Right lobe of liver (tissue), 6 donors: ENCODE measurements at places on chromosomes 5 and 9.
A peak's percentile ranks its signal among the peaks of the same experiment; 100 is the strongest.

- no peak for DNase-seq
These were observed 30.0 kb downstream of the DNAJC21 start for GRCh38 chr5:34959323-34959722.

- no peak for DNase-seq
These were observed 295.7 kb upstream of the PANK3 start for GRCh38 chr5:168874713-168875380.

DNA sequence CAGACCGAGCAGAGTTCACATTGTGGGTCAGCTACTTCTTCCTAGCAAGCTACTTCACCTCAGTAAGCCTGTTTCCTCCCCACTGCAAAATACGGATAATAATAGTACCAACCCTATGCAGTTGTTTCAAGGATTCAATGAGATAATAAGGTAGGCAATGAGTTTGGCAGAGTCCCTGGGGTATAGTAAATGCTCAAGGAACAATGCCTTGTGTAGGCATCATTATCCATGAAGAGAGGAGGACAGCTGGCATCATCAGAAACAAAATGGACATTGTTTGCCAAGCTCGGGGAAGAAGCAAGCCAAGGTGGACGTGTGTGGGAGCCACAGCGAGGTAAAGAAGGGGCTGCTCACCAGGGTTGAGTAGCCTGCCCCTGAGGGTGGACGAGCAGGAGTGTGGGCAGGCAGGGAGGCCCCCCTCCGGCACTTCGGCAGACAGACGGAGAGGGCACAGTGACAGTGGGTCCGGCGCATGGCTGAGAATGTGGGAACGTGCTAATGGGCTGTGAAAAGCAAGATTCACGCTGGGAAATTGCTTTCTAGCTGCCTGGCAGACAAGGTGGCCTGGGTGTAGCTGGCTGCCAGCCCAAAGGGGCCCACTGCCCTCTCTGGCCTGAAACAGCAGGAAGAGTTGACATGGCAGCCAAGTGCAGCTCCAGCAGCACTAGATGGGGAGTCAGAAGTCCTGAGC, 10.1 kb downstream of the CAMK2A start:
- no peak for DNase-seq

- DNase-seq = peak; percentile 75
These were observed 11.8 kb downstream of the ITGA1 start for GRCh38 chr5:52799358-52799982.

- no peak for DNase-seq
These were observed 41.9 kb downstream of the TJP2 start for GRCh38 chr9:69215774-69216485.

GRCh38 chr5:10987925-10988504, 227.0 kb upstream of the DAP start:
- DNase-seq = peak; percentile 64

DNA sequence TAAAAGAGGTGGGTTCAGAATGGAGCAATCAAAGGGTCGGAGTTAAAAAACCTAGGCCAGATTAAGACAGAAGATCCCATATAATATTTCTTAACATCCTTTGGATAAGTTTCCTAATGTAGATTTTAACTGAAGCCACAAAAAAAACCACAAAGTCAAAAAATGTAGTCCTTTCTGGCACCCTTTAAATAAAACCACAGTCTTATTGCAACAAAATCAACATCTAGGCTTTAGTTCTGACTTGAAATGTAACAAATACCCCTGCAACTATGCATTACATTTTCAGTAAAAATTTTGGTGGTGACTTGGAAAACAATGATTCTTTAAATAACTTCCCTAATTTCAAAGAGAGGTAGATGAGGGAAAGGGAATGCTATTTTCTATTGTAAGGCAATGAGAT, 109.2 kb downstream of the PSAT1 start:
- DNase-seq = no peak

- no peak for DNase-seq
These were observed 153.2 kb upstream of the MAST4 start for GRCh38 chr5:66442951-66443445.

DNA sequence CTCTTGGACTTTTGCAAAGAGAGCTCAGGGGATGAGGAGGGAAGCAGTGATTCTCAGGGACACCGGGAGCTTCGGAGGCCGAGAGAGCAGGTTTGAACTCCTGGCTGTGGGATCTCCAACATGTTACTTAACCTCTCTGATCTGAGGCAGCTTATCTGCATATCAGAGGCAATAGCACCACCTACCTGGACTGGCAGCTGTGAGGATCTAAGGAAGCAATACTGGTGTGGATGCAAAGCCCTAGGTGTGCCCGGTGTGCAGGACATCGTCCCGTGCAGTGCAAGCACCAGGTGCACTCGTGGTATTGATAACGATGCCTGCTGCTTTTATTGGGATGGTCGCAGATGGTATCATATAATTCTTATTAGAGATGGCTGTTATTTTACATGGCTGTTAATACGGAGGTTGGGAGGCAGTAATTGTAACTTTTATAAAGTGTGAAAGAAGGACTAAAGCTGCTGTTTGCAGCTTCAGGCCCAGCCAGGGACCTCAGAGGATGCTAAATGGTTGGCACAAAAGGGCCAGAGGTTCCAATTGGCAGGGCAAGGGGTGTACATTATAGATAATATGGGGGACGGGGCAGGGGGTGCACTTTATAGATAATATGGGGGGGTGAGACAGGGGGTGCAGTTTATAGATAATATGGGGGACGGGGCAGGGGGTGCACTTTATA, 14.9 kb downstream of the COL5A1 start:
- DNase-seq = peak; percentile 2

- DNase-seq = no peak
These were observed 72.5 kb downstream of the TRIM36 start for GRCh38 chr5:115097236-115097635.

DNA sequence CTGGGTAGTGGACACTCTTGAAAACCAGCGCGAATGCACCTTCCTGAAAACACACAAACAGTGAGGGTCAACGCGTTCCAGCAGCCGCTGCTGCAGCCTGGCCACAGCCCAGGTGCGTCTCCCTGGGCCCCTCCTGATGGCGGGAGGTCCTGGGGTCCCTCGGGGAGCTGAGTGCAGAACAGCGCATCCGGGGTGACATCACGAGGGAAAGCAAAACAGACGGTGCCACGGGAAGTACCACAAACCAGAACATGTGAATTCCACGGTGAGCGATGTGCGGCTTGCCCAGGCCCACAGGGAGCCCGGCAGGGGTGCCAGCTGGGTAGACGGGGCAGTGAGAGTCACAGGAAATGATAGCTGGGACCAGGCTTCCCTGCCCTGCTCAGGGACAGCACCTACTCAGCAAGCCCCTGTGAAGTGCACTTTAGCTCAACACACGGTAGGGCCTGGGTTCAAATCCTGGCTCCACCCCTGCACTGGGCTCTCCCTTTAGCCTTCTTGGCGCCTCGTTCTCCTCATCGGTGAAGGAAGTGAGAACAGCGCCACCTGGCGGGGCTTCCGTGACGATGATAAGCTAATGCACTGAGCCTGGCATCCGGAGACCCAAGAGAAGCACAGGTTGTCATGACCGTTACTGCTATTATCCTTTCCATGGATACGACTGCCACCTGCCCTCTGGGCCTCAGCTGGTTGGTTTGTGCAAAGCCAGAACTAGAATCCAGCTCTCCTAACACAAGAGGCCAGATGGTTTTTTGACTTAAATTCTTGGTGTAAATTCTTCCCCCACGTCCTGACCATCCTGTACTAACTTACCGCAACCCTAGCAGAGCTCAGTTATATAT, 24.6 kb downstream of the GFPT2 start:
- DNase-seq = peak; percentile 83

- no peak for DNase-seq
These were observed 12.4 kb downstream of the SLC30A5 start for GRCh38 chr5:69105996-69106906.

GRCh38 chr9:136051837-136052471, 43.1 kb downstream of the NACC2 start:
- DNase-seq = no peak

- peak; percentile 45 for DNase-seq
These were observed at the start of gene HK3 for GRCh38 chr5:176899296-176899891. HK3 (minus strand) TSS chr5:176899346; CDS start chr5:176896159, 3,187 bp downstream.

- DNase-seq = peak; percentile 52
These were observed 30.0 kb downstream of the ARHGEF37 start for GRCh38 chr5:149611326-149611725.

GRCh38 chr5:100165309-100165708, 369.9 kb upstream of the FAM174A start:
- DNase-seq = no peak

- no peak for DNase-seq
These were observed 49.8 kb downstream of the RASEF start for GRCh38 chr9:83012922-83013838.

DNA sequence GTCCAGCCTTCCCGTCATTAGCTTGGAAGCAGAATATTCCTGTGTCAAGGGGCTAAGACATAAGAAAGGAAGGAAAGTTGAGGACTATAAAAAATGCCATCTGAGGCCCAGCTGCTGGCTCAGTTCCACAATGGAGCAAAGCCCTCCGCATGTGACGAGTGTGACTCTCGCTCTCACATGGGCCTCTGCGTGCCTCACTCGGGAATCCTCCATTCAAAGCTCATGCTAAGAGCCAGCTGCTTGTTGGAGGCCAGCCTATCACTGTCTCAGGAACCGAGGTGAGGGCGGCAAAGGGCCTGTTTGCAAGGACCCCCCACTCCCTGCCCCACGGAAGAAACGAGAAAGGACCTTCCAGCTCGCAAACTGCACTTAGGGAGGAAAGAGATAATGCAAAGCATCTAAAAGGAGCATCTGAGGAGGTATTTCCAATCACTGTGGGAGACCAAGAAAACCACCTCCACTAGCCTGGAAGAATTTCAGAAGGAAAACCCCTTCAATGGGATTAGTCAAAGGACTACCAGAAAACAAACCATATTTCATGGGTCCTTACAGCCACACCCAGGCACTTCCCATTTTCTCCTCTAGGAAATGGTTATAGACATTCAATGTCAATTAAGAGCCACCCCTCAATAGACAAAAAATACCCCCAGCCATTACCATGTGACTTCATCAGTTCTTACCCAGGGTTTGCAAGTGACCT, 95.3 kb downstream of the PRRT1B start:
- no peak for DNase-seq

DNA sequence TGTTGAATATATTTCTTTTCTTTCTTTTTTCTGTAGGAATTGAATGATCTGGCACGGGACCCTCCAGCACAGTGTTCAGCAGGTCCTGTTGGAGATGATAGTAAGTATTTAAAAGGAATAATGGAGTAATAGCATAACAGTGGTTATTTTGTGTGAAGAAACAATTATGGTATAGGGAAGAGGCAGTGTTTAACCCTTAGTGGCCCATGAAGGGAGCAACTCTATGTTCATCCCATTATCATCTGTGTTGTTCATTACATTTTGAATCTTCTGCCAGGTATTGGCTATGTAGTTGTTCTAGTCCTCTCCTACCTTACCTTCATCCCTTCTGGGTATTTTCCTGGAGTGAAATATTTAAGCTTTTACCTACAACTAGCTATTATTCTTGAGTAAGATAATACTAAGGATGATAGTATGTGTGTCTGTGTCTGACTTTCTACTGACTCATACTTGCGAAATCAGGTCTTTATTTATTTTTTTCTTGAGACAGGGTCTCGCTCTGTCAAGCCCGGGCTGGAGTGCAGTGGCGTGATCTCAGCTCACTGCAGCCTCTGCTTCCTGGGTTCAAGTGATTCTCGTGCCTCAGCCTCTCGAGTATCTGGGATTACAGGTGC, 39.3 kb downstream of the UBE2D2 start:
- no peak for DNase-seq

DNA sequence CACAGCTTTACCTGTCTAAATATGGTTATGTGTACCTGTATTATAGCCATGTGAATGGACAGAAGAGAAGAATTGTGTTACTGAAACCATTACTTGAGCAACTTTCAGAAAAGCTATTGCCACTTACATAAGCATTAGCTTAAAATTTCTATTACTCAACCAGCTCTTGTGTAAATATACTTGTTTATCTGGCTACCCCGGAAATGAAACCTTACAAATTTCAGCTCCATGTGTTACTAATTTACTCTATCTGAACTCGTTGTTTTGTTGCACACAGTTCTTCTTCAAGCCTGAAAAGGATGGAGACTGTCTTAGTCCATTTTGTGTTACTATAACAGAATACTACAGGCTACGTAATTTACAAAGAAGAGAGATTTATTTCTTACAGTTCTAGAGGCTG, 22.5 kb upstream of the ADAMTSL1 start:
- no peak for DNase-seq

GRCh38 chr9:126497660-126498275, 116.0 kb upstream of the LMX1B start:
- DNase-seq = no peak

DNA sequence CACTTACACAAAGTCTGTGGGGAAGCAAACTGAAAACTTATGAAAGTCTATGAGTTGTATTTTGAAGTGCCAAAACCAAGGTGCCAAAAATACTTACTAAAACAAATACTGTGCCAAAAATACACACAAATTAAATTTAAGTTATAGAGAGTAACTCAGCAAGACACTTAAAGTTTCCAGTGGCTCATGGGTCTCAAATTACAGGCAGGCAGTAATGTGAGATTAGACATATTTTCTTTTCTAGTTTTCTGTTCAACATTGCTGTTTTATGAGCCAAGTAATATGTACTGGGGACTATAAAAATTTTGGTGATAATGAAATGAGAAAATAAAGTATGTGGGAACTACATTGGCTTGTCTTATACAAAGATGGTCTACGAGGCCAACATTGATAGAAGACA, 172.2 kb upstream of the SNX2 start:
- no peak for DNase-seq

DNA sequence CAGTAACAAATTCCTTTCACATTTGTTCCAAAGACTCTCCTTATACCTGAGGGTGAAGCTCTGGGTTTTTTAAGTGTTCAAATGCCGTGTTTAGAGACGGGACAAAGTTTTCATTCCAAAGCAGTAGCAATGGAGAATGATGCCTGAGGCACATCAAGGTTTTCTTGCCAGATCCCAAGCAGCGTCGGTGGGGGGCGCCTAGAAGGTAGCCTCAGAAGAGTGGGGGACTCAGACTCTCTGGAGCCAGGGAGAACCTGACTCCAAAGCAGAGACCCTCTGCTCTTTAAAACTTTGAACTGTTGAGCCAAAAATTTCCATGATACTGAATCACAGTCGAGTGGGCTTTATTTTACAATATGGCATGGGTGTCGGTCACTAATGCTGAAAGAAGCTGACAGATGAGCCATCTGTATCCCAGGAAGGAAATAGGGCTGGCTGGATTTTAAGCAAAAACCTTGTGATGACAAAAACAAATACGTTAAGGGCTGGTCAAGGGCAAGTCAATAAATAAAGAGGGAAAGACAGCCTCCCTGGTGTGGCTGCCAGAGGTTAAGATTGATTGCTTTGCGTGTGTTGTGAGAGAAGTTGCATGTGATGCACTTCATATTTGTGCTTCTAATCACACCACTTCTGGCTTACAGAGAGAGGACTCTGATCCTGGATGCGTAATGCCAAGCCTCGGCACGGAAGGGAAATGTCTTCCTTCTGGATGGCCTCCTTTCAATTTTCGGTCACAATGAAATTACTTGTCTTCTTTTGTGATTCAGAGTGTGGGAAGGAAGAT, 161.1 kb upstream of the EFNA5 start:
- DNase-seq = no peak

- no peak for DNase-seq
These were observed 1.2 kb downstream of the VCAN start for GRCh38 chr5:83472508-83473345.

DNA sequence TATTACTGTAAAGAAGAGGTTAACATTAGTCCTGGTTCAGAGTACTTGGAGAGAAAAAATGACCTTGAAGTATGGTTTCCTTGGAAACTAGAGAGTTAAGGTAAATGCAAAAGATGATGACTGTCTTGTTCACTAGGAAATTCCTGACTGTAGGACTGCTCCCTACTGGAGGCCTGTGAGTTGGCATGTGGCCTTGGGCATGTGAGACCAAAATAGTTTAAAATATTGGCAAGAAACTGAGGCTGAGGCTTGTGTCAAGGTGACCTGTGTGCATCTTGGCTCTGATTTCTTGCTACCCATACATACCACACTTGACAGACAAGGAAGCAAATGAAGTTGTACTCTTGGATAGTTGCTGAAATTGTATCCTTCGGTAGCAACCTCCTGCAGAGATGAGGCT, 96.5 kb downstream of the TARS1 start:
- DNase-seq = no peak
